ENCODE measurements at places on chromosomes 16 and 17.

GRCh38 chr17:68325961-68326360, 34.7 kb downstream of the ARSG start:
- DNase-seq, result no peak

DNA sequence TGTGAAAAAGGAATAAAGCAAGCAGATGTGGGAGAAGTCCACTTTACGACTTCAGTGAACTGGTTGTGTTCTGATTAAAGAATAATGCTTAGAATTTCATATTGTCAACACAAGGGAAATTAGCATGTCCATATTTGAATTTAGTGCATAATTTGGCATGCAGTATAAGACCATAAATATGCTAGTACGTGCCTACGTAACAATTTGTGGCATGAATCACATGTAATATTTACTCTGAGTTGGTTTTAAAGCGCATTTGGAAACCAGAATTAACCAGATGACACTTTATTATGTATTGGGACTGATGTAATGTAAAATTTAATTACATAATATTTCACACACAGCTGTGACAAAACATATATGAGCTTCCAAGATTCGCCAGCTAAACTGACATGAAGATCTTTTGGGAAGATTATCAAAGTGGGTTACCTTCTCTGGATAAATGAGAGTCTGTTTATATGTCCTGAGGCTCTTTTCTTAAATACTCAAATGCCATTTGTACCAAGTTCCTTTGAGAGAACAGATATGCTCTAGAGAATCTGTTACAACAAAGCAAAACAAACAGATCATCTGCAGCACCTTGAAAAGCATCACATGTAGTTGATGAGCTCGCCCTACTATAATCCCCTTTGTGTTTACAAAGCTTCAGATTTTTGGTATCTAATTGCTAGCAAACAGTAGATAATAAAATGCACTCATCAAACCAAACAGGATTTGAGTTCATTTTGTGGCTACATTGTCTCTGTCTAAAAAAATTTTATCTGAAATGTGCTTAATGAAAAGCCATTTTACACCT, 1468.6 kb downstream of the CDH11 start:
- DNase-seq, result no peak

DNA sequence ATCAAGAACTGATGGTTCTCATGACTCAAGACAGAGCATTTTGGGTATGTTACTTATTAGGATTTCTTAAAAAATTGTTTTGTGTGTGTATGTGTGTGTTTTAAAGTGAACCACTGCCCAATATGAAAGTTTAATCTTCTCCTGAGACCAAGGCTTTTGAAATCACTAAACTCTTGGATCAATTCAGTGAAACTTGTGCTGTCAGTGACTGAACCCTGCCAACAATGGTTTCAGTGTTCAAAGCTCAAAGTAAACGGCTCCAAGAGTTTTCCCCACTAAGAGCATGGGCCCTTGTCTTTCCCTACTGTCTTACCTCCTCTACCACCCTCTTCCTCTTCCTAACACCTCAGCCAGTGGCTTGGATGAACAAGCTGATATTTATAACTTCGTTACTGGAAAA, 22.0 kb downstream of the NFE2L1 start:
- DNase-seq, result no peak

DNA sequence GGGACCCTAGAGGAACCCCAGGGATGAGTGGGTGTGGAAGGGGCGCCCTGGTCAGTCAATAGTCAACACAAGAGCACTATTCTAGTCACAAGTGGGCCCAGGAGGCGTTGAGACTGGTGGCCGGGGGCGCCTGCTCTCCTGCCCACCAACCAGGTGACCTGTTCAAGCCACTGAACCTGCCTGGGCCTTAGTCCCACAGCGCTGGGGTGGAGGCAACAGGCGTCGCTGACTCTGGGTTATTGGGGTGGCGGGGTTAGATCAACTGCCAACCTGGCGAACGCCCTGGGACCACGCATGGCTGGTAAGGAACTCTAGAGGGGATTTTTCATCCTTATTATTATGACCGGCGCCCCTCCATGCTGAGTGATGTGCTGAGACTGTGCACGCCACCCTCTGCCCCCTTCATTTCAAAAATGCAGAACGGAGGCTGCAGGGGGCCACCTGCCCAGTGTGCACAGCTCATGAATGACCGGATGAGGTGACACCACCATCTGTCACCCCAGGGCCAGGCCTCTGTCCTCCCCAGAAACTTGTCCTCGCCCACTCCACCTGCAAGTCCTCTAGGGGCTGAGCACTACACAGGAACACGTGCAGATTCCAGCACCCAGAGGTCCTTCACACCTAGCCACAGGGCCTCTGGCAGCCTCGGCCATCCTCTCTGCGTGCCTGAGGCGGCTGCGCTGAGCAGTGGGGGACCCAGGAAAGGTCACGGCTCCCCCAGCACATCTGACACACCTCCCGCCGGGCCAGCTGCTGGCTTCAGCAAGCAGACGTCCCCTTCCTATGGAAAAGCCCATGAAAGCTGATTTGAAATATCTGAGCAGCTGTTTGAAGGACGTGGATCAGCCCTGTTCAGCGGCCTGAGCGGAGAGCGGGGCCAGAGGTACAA, 51.6 kb upstream of the DNAH17 start:
- no peak for DNase-seq

DNA sequence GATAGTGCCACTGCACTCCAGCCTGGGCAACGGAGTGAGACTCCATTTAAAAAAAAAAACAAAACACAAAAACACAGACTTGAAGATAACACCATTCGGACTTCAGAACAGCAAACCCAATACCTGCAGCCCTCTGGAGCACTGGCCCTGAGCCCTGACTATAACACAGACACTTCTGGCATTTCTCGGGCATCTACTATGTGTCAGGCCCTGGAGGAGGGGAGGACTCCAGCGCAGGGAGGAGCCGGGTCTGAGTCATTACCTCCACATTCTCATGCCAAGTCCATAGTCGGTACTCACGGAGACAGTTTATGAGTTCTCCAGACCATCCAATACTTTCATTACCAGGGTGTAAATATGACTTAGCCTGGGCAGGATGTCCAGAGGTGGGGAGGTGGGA, 48.8 kb downstream of the PITPNM3 start:
- no peak for DNase-seq

- DNase-seq, result no peak
Measured at GRCh38 chr17:16304830-16305229, 48.4 kb downstream of the CENPV start.

- DNase-seq, result no peak
Measured at GRCh38 chr17:15392326-15392741, 50.9 kb upstream of the TEKT3 start.

DNA sequence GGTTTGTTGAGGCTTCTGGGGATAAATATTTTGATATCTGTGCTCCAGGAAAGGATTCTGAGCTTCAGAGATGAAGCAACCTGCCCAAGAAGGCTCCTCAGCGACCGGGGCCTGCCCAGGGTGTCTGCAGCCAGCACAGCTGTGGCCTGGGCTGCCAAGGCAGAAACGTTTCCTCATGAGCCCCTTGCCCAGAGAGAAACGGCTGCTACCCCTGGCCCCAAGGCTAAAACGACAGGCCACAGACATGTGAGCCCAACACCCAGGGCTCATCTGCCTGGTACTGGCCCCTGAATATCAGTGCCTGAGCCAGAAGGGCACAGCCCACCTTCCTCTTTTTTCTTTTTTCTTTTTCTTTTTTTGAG, 45.4 kb upstream of the RASD1 start:
- DNase-seq, result no peak

- no peak for DNase-seq
Measured at GRCh38 chr16:29834079-29834478, 13.8 kb downstream of the MVP start.

DNA sequence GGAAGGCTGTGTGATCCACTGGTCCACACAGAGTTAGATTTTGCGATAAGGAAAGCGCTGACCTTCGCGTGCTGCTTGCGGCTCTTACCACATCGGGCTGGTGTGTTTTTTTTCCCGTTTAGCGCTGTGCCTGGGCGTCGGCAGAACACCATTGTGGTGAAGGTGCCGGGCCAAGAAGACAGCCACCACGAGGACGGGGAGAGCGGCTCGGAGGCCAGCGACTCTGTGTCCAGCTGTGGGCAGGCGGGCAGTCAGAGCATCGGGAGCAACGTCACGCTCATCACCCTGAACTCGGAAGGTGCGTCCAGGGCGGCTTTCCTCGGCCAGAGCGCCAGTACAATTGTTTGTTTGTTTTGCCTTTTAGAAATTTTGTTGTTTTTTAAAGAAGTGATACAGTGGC, 54.7 kb downstream of the BANP start:
- no peak for DNase-seq

DNA sequence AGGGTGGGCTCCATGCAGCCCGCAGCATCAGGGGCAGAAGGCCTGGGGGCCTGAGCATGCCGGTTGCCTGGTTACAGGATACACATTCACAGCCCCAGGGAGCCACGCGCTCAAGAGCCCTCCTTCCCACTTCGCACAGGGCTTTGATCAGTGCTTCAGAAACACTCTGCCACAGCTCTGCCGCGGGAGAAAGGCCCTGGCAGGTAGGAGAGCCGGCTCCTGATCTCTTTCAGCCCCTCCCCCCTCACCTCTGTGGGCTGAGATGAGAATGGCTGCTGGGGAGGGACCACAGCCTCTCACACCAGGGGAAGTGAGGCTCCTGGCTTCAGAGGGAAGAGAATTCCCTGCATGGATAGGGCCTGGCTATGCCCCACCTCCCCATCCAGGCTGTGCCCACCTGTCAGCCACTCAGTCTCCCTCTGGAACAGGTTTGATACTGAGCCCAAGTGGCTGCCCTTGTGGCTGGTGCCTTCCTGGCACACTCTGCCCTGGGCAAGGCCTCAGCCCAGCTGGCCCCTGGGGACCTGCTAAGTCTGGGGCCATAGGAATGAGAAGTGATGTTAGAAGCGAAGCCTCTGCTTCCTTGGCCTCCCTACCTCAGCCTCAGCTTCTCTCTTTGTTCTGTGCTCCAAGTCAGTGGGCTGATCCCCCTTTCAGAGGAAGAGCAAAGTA, 8.6 kb downstream of the DOK4 start:
- DNase-seq, result no peak

- no peak for DNase-seq
Measured at GRCh38 chr16:17965133-17965900, 371.2 kb downstream of the NPIPA8 start.

DNA sequence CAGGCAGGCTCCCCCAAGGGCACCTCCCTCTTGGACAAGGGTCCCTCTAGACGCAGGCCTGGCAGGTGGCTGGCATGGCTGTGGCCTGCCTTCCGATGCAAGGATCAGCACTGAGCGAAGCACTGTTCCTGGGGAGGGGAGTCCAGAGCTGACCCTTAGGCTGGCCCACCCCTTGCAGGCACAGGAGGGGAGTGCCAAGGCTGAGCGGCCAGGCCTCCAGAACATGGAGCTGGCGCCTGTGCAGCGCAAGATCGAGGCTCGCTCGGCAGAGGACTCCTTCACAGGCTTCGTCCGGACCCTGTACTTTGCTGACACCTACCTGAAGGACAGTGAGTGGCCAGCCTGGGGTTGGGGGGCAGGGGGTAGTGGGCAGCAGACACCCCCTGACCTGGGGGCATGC, 16.8 kb upstream of the MYO15B start:
- no peak for DNase-seq

DNA sequence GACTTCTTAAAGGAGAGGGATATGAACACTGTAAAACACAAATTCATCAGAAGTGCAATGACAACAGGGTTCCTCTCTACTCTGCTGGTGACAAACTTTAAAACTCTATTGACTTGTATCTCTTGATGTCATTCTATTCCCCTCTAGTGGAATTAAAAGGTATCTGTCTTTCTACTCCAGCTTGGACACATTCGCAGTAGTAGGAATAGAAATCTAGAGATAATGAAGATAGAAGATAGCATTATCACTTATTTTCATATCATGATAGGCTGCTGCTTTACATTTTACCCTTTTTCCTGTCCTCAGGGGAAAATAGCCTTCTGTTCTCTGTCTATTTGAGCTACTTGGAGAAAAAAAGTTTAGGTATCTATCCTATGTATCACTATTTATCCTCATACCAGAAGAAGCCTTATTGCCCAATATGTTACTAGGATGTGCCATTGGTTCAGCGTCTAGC, 209.6 kb upstream of the CACNG5 start:
- no peak for DNase-seq

Data from amygdala (tissue), 56 donors.